ENCODE measurements at places on chromosomes 6 and 20. TPM values are rescaled to one million over a fixed set of nuclear protein-coding genes. Genes with fewer than 3 reads are reported as not detected.

The GSTA3 gene
- total RNA-seq: not detected

The TMEM244 gene
- not detected for total RNA-seq

The PRR18 gene
- total RNA-seq: 0.14 TPM

The CGA gene
- total RNA-seq: not detected

The MEP1A gene
- total RNA-seq: not detected

The CDC40 gene
- total RNA-seq: 18.5 TPM

The FYN gene
- total RNA-seq: 26.0 TPM

The KCNQ5 gene
- 6.7 TPM for total RNA-seq
